ENCODE measurements at places on chromosomes 5 and 9.

DNA sequence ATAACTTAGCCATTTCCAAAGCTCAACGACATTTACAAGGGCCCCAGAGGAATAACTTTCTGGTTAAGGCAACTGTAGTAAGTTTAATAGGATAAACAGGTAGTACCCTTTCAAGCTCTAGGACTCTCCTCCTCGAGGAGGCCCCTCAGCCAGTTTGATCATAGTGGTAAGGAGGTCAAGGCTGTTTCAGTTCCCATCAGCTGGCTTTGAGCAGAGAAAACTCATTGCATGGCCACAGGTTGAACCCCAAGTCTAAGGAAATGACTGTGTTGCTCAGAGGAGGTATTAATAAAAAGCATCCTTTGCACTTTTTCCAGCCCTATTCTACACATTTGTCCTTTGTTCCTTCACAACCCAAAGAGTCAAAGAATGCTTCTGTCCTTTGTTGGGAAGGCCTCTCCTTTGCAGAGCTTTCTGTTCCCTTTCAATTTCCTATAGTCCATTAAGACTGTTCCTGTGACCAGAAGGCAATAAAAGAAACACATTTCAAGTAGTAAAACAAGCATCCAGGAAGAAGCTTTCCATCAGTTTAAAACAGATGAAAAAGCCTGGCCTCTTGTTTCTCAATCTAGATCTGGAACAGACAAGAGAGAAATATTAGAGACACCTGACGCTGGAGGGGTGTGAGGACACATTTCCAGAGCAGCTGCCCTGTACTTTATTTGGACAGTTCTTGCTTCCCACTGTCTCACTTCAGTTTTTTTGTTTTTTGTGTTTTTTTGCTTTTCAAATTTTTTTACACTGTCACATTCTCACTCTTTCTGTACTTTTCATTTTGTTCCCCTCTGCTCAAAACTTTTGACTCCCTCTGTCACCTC lies 54.1 kb downstream of the PRRC1 start:
- no peak for DNase-seq

- DNase-seq, result no peak
These were observed 23.5 kb downstream of the MED10 start for GRCh38 chr5:6354848-6355247.

- DNase-seq, result peak; percentile 41
These were observed 109.3 kb upstream of the IFNE start for GRCh38 chr9:21591221-21592062.

GRCh38 chr9:128902351-128903078 lies 18.3 kb upstream of the PHYHD1 start:
- DNase-seq, result peak; percentile 79

DNA sequence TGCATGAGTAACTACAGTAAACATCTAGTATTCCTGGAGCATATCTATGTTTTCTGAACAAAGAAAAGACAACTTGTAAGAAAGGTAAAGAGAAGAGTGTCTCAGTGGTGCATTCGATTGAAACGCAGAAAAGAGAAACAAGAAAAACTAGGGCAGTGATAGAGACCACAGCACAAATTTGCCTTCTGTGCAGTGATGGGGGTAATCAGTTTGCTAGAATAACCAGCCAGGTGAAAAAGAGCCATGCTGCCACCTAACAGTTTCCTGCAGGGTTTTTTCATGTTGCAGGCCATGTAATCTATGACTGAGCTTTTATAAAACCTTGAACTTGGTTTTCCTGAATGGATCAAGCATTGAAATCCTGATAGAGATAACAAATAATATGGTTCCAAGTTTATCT lies 198.4 kb upstream of the MEF2C start:
- DNase-seq, result no peak

Data from stimulated activated CD4-positive, alpha-beta T cell treated with anti-CD3 and anti-CD28 coated beads, Interleukin-12 subunit alpha, Interleukin-12 subunit beta, amount 100 ng/mL, for 4 hours (primary cell).